ENCODE measurements at places on chromosomes 7 and 10.

- DNase-seq: no peak
Observed at GRCh38 chr7:18126281-18126680, 98.6 kb upstream of the PRPS1L1 start.

GRCh38 chr10:100744987-100745881 lies at the start of gene PAX2:
PAX2 (plus strand) TSS chr10:100745582; CDS start chr10:100746261, 679 bp downstream.
- DNase-seq: no peak

DNA sequence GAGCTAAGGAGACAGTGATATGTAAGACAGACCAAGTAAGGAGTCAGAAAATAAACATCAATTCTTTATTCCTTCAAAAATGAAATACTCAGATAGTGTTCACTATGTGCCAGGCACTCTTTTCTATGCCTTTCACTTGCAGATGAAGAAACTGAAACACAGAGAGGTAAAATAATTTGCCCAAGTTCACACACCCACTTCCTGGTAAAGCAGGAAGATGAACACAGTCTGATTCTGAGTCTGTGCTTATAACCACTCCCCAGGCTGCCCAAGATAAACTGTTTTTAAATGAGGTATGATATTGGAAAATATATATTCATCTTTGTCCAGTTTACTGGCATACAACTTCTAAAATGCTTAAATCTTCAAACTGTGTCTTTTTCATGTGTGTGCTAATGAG lies 294.4 kb upstream of the NPVF start:
- DNase-seq: no peak

- DNase-seq: no peak
Observed at GRCh38 chr10:66834802-66835201, 91.0 kb upstream of the LRRTM3 start.

DNA sequence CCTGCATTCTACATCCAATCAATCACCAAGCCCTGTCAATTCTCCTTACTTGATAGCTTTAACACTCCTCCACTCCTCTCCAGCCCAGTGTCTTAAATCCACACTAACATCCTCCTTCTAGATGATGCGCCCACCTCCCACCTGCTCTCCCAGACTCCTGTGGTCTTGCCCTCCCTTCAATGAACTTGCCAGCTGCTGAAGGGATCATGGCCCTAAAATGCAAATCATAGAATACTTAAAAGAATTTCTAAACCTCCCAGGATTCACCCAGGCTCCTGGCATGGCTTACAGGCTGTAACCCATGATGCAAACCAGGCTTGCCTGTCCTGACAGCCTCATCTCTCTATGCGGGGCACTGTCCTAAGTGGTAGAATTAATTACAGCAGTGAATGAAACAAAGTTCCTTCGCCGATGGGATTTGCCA lies 43.6 kb downstream of the SYPL1 start:
- no peak for DNase-seq

DNA sequence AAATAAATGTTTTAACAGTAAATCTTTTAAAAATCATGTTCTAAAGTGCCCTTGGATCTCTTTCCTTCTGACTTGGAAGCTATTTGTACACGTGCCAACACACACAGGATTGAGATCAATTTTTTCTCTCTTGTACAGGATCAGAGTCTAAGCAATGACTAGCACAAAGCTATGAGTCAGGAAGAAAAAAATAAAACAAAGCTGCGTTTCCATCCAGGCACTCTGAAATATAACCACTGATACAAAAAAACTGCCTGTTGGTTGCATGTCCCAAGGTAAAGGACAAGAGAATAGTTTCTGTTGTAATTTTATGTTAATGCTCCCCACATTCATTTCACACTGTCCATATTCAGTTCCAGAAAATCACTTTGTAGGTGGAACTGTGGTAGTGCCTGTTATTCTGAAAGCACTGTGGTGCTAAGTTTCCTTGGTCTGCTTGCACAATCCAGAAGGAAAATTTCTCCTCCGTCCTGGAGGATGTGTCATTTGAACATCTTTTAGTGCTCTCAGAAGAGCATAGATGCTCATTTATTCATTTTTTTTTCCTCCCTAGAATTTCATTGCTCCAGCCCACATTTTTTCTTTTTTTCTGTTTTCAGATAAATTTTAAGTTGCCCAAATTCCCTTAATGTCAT lies 113.4 kb downstream of the PLXDC2 start:
- no peak for DNase-seq

DNA sequence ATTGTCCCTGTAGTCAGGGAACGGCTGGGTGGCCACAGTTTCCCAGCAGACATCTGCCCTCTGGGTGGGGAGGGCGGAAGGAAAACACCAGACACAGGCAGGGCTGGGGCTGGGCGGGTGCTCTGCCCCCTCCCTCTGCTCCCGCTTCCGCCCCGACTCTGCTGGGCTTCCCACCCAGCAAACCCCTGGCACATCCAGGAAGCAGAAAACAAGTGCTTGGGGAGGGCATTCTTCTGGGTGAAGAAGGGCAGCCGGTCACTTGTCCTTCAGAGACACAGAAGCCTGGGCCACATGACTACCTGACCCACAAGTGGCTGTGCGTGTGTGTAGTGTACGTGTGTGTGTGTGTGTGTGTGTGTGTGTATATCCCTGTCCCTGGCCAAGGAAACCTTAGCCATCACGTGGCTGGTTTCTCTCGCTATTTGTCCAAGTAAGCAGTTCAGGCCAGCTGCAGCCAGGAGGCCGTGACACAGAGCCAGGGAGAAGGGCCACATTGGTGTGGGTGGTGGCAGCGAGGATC lies 77.9 kb downstream of the ZMIZ1 start:
- DNase-seq: no peak

Data from stimulated activated CD8-positive, alpha-beta memory T cell treated with anti-CD3 and anti-CD28 coated beads, Interleukin-12 subunit alpha, Interleukin-12 subunit beta, amount 100 ng/mL, for 4 hours (primary cell).